ENCODE measurements at places on chromosomes 16 and 17.

DNA sequence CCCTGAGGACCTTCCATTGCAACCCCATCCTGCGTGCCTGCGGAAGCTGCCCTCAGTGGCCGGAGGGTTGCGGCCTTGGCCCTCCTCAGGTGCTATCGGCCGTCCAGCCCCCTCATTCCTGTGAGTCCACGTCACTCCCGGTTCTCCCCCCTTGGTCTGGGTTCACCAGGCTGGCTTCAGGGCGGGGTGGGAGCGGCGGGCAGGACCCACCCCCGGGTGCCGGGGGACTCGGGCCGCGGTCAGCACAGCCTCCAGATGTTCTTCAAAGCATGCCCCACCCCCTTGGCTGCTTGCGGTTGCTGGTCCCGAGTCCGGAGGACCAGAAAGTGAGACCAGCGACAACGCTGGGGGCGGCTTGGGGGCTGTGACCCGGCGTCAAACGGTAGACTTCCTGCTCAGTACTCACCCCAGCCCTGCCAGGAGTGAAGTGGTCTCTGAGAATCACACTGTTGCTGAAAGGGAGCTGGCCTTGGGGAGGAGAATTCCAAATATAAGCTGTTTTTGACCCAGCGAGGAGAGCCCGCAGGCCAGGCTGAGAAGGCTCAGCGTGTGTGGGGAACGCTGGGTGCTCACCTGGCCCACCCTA, 4.5 kb downstream of the ZNF469 start:
- DNase-seq, result no peak

GRCh38 chr16:11586378-11586855, 302 bp downstream of the LITAF start:
- no peak for DNase-seq

DNA sequence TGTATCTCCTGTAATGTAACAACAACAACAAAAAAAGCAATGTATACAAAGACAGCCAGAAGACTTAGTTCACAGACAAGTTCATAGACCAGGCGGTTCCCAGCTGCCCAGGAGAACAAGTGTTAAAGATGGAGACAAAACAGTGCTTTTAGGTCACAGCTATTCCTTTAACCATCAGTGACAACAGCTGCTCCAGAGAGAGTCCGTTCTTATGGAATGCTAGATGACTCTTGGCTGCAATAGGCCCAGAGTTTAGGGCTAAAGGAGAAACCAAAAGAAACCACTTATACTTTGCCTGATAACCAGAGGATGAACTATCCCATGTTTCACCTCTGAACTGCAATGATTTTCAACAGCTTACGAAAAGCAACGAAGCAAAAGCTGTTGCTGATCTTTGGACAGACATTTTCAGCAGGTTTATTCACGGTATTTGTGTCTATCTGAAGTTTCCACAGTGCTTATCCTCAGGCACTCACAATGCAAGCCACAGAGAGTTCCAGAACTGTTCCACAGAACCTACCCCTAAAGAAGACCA, 6.0 kb downstream of the ZCCHC14 start:
- DNase-seq, result no peak

GRCh38 chr17:32479074-32479617, 7.6 kb upstream of the CDK5R1 start:
- DNase-seq, result no peak

DNA sequence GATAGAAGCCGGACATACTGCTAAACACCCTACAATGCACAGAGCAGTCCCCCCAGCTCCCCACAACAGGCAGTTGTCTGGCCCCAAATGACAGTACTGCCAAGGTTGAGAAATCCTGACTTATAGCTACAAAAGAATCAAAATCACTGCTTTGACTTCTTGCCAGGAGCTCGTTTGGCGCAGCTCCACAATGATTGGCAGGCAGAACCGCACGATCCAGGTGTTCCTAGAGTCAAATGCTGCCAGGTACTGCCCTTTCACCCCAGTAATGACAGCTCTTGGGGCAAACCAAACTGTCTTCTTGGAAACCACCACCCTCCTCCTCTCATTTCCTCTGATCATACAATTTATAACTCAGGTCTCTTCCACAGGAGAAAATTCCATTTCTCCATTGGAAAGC, 2.2 kb upstream of the TMC5 start:
- no peak for DNase-seq

DNA sequence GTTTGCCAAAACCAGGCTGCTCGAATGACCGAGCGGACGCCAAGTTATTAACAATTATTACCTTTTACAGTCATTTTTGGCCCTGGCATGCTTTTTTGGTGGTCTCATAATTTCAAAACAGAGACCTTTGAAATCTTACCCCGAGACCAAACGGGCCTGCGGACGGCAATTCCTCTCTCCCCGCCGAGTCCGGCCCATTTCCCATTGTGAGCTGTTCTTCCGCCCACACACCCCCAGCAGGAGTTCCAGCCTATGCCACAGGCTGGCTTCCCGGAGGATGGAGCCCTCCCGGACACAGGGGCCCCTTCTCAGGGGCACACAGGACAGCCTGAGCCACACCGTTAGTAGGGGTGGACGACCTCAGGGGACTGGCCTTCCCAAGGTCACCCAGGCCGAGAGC, 130.7 kb downstream of the C16orf95 start:
- DNase-seq, result no peak

DNA sequence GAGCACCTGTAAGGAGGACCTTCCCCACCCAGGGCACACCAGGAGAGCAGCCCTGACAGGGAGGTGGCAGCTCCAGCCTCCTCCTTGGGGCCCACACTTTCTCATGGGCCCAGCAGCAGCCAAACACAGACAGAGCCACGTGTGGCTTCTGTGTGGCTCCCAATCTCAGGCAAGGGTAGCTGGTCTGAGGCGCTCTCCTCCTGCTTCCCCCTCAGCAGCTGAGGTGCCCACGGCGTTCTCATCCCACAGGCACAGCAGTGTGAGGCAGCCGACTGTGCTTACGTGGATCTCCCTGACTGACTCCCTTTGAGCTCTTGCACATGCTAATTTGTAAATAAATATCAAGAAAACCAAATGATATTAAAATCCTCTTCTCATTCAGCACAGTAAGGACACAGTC, 30.9 kb downstream of the CMTM3 start:
- no peak for DNase-seq

DNA sequence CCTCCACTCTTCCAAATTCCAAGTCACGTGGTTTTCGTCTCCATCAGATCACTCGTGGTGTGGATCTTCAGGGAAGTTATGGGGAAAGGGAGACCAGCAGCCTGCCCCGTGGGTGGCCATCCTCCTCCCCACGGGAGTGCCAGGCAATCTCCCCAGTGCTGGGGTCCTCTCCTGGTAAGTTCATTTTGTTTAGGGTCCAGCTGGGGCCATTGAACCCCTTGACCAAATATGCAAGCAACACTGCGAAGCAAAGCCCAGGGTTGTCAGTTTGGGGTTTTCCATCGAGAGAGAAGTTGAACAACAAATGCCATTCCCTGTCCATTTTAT, 4.1 kb upstream of the LCMT1 start:
- no peak for DNase-seq

GRCh38 chr16:23353440-23353839, 51.3 kb downstream of the SCNN1B start:
- no peak for DNase-seq

- peak; percentile 18 for DNase-seq
Observed at GRCh38 chr17:75412455-75413317, 7.2 kb upstream of the GRB2 start.

GRCh38 chr17:3918372-3919122, 2.3 kb upstream of the P2RX1 start:
- no peak for DNase-seq

- DNase-seq, result no peak
Observed at GRCh38 chr17:33667052-33667509, 374.0 kb upstream of the ASIC2 start.

DNA sequence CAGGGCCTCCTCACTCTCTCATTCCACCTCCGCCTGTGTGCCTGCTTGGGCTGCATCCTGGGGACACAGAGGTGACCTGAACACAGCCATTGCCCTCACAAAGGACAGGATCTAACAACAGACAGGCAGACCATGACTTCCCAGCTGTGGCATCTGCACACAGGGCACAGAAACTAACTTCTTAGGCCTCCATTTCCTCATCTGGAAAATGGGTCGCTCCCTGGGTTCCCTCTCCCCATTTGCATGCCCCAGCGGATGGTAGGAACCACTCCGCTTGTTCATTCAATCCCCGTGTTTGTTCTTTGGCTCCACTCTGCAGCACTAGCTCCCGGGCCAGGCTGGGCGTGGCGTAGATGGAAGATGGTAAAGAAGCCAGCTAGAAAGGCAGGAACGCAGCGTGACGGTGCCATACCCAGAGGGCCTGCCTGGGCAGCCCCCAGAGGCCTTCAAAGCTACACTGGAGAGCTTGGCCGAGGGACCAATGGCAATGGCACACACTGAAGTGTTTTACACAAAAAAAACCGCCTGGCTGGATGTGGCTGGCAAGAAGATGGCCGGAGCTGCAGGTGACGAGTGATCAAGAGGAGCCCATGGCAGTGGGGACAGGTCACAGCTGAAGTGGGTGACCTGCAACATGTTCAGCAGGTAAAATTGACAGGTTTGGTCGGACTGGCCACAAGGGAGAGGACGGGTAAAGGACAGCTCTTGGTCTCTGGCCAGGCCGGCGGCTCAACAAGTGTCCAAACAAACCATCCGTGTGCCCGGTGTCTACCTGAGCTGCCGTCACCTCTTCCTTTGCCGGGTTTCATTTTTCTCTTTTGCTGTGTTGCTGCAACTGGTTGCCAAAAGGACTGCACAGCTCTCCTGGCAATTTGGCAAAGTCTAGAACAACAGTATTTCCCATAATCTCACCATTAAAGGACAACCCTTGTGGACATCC, 66.9 kb downstream of the SOCS1 start:
- DNase-seq, result no peak

DNA sequence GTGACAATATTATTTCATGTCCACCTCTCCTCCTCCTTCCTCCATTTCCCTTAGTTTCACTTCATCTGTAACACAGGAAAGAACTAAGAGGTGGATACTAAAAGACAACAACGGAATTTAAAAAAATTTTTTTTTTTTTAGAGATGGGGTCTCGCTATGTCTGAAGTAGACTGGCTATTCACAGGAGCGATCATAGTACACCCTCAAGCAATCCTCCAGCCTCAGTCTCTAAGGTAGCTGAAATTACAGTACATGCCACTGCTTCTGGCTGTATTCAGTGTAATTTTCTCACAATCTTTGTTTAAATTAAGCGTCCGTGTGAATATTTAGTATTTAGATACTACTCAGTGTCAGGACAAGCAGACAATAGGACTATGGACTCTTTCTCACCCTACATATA, 35.6 kb downstream of the FBXL20 start:
- no peak for DNase-seq

DNA sequence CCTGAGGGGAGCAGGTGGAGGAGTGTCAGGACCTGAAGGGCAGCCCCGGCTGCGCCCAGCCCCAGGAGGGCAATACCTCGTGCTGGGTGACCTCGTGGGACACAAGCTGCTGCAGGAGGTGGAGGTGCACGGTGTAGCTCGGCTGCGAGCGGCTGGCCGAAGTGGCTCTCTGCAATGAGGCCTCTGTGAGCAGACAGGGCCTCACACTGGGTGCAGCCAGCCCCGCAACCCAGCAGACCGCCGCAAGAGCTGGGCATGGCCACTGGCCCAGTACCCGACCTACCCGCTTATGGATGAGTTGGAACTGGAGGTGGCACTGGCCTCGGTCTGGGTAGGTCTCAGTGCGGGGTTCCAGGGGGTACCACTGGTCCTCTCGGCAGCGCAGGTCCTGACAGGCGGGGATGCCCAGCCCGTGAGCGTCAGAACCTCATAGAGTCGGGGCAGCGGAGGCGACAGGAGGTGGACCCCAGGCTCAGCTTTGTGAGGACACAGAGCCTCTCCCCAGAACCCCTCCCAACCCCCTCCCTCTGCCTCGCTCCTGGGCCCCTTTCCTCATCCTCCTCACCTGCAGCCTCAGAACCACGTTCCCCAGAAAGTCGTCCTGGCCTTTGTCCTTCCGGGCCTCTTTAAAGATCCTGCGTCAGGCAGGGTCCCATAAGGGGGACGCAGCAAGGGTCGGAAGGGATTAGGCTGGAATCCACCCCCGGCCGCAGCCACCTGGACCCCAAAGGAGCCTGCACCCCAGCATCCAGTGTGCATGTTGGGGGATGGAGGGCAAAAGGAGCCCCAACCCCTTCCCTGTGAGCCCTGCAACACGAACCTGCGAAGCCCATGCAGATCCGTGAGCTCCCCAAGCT, 4.0 kb downstream of the UNC13D start:
- DNase-seq, result no peak

- no peak for DNase-seq
Observed at GRCh38 chr16:17555176-17555575, 84.4 kb upstream of the XYLT1 start.

- no peak for DNase-seq
Observed at GRCh38 chr17:78804777-78805176, 22.7 kb upstream of the CYTH1 start.

DNA sequence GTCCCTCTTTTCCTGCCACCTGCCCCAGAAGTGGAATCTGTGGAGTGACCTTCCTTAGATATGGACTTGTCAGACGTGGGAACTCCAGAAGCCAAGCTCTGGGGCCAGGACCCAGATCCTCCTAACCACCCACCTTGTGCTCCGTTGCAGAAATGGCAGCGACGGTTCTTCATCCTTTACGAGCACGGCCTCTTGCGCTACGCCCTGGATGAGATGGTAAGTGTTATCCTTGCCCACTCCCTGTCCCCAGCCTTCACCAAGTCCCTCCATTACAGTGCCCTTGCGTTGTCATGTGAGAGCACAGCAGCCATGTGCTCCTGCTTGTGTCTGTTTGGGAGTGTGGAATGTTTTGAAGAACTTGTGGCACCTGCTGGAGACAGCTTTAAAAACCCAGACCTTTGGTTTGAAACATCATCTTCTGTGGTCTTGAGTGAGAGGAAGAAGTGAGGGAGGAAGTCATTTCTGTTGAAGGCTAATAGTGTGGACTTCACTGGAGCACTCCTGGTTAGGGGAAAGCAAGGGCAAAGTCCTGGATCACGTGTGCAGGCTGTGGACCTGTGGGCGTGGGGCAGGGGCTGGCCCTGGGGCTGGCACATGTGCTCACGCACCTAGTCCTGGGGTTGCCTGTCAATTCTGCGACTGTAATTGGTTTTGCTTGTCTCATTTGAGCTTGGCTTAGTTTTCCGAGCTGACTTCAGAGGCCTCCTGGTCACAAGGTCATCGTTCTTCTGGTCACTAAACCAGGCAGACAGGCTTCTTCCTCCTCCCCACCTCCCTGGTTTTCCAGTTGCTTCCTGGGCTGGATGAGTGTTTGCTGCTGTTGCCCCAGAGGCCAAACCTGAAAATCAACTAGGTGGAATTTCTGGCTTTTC, 35.8 kb downstream of the MPRIP start:
- no peak for DNase-seq

Data from bone marrow (tissue), 2 donors.